Renal cortical epithelial cell (primary cell): ENCODE measurements at places on chromosomes 16 and 17.

- DNase-seq = no peak
Measured at GRCh38 chr17:63475491-63476412, 1.1 kb upstream of the ACE start.

GRCh38 chr17:78748048-78748729 is 33.9 kb downstream of the CYTH1 start:
- no peak for DNase-seq

- no peak for DNase-seq
Measured at GRCh38 chr17:77839698-77840512, 118.6 kb upstream of the TNRC6C start.

GRCh38 chr17:72838581-72838980 is 253.9 kb downstream of the SLC39A11 start:
- no peak for DNase-seq

DNA sequence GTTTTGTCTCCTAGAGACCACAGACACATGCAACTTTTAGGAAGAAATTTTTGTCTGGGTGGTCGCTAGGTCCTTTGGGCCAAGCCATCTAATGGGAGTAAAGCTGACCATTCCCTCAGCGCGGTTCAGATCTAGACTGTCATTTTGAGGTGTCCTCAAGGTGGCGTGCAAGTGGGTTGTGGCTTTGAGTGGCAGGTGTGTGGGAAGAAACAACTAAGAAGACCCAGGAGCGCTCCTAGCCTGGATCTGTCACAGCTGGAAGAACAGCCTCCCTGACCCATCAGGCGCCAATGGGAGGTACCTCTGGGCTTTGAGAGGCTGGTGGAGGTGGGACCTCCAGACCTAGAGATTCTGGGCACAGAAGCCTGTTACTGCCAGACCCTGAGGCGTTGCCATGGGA is 645.1 kb downstream of the KCNJ18 start:
- no peak for DNase-seq

- peak; percentile 54 for DNase-seq
Measured at GRCh38 chr17:33126086-33126485, 134.4 kb downstream of the SPACA3 start.

DNA sequence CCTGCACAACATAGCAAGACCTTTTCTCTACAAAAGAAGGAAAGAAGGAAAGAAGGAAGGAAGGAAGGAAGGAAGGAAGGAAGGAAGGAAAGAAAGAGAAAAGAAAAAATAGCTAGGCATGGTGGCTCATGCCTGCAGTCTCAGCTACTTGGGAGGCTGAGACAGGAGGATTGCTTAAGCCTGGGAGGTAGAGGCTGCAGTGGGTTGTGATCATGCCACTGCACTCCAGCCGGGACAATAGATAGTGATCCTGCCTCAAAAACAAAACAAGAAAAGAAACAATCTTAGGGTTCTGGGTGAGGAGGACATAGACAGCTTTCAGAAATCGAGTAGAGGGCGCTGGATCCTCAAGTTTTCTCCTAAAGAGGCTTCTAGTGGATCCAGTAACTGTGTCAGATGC is 59.7 kb upstream of the CLEC3A start:
- no peak for DNase-seq

DNA sequence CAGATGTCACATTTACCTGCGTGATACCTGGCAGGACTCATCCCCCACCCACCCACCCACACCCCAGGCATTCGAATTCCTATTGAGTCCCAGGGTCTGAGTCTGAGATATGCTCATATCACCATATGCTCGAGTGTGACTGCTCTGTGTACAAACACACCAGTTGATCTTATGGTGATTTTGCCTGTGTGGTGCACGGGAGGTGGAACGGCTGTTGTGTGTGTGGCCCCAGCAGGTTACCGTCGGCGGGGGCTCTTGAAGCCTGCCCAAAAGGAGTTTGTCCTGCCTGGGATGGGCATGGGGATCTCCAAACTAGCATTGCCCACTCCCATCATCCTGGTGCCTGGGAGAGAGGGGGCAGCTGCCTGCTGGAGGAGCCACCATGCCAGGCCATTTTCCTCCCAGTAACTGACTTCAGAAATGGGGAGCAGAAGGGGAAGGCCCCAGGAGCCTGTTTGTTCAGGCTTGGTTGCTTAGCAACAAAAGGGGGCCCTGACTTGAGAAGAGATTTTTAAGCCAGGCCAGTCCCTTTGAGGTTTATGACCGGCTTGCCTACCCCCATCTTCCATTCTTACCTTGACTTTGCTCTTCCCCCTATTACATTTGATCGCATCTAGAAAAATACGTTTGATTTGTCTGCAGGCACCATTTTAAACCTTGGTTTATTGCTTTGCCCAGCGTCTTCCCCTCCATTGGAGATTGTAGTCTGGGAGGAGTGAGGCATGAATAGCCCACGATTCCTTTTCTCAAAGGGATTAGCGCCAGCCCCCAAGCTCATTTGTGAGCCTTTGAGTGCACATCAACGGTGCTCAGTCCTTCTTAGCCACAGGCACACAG is 217.7 kb downstream of the CCDC182 start:
- no peak for DNase-seq

DNA sequence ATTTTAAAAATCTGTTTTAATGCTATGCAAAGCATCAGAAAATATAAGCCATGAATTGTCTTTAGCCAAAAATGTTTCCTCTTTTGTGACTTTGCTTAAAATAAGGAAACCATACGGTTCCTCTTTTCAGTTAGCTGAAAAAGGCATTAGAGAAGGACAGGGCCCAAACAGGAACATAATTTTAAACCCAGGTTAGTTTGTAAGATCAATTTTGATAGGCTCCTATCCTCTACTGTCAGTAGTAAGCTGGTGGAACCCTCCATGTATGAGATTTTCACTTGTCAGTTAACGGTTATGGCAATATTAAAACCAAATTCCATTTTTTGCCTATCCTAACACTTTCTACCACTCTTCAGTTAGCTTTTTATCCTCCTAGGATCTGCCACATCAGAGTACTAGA is 4.3 kb downstream of the EVI2B start:
- no peak for DNase-seq

DNA sequence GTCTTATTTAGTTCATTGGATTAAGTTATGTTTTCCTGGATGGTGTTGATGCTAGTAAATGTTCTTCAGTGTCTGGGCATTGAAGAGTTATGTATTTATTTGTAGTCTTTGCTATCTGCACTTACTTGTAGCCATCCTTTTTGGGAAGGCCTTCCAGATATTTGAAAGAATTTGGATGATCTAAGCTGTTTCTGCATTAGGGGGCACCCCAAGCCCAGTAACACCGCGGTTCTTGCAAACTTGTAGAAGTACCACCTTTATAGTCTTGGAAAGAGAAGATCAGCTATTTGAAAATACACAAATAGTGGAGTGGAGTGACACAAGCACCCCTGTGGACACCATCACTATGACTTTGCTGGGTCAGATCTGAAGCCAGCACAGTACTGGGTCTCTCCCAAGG is 175.9 kb upstream of the KIF2B start:
- DNase-seq = no peak

GRCh38 chr17:55605705-55606487 is 94.6 kb upstream of the SMIM36 start:
- DNase-seq = no peak

DNA sequence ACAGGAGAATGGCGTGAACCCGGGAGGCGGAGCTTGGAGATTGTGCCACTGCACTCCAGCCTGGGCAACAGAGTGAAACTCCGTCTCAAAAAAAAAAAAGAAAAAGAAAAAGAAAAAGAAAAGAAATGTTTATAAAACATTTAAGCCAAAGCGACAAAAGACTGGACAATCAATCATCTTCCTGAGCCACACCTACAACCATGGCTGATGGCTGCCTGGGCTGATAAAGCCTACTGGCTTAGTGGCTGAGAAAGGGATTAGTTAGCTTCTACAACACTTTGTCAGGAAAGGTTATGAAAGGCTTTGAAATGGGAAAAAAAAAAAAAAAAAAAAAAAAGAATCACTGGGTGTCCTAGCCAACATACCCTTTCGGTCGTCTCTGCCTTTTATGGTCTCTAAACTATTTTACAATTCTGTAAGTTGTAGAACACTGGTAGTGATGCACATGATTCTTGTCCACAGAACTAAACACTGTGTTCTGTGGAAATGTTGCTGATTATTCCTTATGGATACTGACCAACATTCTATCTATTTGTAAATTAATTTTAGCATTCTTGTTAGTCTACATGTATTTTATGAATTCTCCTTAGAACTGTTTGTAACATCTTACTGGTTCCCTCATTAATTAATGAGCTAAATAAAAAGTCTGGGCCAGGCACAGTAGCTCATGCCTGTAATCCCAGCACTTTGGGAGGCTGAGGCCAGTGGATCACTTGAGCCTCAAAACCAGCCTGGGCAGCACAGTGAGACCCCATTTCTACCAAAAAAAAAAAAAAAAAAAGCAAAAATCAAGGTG is 45.5 kb downstream of the ZZEF1 start:
- DNase-seq = no peak

DNA sequence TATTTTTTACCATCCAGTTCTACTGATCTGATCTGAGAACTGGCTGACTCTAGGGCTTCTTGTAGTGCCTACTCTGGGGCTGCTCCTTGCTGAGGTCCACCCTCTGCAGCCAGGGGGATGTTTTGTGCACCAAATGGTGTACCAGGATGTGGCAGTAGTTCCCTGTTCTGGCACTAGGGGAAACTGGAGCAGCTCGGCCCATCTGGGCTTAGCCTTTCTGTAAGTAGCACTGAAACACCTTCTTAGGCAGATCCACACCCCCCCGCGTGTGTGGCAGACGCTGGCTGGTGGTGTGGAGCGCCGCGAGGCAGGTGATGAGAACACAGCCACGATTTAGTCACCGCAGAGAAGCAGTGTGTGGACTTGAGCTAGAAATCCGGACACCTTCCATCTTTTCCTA is 17.0 kb downstream of the DUSP14 start:
- DNase-seq = peak; percentile 35

DNA sequence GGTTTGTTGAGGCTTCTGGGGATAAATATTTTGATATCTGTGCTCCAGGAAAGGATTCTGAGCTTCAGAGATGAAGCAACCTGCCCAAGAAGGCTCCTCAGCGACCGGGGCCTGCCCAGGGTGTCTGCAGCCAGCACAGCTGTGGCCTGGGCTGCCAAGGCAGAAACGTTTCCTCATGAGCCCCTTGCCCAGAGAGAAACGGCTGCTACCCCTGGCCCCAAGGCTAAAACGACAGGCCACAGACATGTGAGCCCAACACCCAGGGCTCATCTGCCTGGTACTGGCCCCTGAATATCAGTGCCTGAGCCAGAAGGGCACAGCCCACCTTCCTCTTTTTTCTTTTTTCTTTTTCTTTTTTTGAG is 45.4 kb upstream of the RASD1 start:
- no peak for DNase-seq

DNA sequence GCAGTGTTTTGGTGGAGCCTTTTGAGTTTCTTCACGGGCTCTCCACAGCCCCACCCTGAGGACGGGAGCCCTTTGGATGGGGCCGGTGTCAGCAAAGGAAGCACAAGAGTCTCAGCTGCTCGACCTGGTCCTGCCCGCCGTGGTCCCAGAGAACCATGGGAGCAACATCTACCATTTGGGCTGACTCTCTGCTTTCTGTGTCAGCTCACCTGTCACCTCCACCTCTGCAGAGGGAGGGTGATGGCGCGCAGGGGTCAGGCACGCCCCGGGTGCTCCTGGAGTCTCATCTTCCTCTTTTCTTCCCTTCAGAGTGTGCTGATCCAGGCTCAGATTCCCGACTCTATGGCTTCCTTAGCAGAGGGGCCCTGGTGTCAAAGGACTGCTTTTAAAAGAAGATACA is 171.7 kb downstream of the LAT start:
- DNase-seq = no peak

DNA sequence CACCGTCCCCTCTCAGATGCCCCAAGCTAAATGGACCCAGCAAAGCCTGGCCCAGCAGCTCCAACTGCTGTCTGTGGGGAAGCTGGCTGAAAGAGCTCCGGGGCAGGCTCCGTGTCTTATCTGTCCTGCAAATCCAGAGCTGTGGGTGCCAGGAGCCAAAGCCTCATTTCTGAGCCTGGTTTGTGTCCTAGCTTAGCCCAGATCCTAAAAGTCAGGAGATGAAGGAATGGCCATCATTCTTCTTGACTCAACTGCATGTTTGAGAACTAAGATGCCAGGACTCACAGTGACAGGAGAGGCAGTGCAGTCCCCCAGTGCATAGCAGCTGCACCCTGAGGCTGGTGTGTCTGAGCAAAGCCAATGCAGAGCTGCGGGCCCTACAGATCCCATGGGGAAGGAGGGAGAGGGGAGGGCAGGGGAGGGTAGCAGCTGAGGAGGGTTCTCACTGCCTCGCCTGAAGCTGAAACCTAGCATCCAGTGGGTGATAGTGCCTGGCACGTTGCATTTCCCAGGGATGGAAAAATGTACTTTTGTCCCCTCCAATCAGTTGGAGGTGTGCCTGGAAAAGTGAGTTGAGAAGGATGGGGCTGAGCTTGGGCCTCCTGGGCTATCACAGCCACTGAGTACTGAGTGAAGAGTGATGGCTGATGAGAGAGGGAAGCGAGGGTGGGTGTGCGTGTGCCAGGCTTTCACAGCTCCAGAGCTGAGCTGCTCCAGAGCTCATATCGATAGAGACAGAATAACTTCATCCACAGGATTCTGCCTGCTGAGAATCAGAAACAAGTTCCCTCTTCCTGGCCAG is 24.5 kb upstream of the CD300E start:
- DNase-seq = no peak

GRCh38 chr17:74805591-74805991 is 29.4 kb upstream of the NAT9 start:
- DNase-seq = no peak

GRCh38 chr16:84677017-84677803 is 22.6 kb upstream of the USP10 start:
- DNase-seq = no peak

DNA sequence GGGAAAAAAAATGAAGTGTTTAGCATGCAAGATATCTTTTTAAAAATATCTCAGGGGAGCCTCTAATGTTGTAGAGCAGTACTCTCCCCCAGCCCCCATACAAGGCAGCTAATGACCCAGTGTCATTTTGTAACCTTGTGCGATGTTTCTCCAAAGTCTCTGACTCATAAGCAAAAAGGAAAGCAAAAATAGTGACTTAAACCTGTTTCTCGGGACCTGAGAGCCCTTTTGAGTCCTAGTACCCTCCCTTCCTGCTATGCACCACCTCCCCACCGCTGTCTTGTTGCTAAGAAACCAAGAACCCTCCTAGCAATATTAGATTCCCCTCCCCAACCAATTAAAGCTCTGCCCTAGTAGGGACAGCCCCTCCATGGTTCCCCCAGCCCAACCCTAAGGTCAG is 2.8 kb downstream of the MYCBPAP start:
- peak; percentile 82 for DNase-seq

GRCh38 chr16:88349903-88350900 is 32.6 kb upstream of the ZNF469 start:
- DNase-seq = no peak
